ENCODE measurements at places on chromosomes 12 and 14.
A peak's percentile ranks its signal among the peaks of the same experiment; 100 is the strongest.

GRCh38 chr14:64400829-64401459, 12.8 kb downstream of the MTHFD1 start:
- no peak for DNase-seq

GRCh38 chr12:124938587-124938986, 24.1 kb upstream of the UBC start:
- DNase-seq: peak; percentile 47

DNA sequence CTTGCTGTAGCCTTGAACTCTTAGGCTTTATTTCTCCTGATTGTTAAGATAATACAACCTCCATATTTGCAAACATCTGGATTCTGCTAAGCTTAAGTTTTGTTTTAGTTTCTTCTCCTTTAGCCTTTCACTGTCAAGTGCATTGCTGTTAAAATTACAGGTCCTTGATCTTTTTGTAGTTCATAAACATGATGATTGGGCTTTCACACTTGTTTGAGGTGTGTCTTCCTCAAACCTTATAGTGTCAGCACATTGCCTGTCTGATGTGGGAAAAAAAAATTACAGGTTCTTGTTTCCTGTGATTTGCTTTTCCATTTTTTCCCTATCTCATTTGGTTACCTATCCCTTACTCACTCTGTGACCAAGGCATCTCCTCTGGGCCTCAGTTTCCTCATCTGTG, 59.2 kb downstream of the BICDL1 start:
- no peak for DNase-seq

GRCh38 chr14:95303552-95303951, 16.2 kb downstream of the CLMN start:
- no peak for DNase-seq

- DNase-seq: peak; percentile 89
These were observed 228.1 kb upstream of the AMIGO2 start for GRCh38 chr12:47307680-47308399.

GRCh38 chr12:123261196-123261595, 10.5 kb downstream of the CDK2AP1 start:
- DNase-seq: no peak

DNA sequence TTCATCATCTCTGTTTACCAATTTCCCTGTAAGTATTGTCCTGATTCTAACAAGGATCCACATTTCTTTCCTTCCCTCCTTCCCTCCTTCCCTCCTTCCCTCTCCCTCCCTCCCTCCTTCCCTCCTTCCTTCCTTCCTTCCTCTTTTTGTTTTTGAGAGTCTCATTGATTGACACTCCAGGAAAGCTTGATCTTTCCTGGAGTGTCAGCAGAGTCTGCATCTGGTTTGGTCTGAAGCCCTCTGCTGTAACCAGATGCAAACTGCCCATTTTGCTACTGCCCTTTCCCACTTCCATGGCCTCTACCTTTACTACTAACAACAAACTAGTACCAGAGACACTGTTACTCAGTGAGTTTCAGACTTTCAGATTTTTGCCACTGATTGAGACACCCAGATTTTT, 14.4 kb upstream of the OR6C65 start:
- no peak for DNase-seq
